WTC11 (cell line): ENCODE measurements at places on chromosomes 16 and 17.

DNA sequence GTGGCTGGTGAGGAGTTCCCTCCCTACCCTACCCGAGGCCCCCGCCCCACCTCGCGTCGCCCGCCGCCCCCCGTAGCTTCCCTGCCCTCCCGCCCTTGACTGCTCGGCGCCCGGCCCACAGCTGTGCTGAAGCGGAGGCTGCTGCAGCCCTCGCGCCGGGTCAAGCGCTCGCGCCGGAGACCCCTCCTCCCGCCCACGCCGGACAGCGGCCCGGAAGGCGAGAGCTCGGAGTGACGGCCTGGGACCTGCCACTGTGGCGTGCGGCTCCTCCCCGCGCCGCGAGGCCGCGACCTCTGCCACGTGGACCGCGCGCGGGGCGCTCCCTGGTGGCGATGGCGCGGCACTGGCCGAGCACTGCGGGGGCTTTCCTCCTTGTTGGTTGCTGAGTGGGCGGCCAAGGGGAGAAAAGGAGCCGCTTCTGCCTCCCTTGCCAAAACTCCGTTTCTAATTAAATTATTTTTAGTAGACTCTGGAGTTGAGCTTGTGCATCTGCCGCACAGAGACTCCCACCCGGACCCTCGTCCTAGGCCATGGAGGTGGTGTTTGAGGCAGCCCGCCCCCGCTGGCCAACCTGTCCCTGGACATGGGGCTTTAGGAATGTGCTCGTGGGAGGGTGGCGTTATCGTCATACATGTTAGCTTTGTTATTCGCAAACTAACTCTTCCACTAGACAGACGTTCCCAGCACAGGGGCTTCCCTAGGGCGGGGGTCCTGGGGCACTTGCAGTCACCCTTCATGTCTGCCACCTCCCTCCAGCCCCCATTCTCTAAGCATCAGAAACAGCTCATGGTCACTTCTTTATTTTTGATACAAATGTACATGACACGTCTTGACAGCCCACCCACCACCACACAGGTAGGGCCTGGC is 4.4 kb downstream of the TP53I13 start:
- DNase-seq: peak; percentile 64

DNA sequence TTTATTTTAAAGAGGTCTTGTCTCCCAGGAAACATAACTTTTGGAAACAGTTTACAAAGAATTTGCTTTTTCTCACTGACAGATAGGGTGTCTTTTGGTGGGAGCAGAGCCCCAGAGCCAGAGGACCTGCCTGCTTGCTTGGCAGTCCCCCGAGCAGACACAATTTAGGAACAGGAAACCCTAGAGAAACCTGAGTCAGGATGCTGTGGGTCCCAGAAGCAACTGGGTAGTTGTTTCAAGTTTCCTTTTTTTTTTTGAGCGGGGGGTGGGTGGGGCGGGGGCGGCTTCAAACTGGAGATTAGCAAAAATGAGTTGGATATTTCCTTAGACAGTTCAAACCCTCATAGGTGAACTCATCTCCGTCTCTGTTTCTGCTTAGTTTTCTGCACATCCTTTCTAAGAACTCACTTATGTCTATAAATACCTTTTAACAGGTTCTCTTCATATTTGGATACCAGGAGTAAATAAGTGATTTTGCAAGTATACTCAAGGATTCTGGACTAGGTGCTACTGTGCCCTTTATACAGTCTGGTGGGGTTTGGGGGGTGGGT is 135.1 kb downstream of the PRKCA start:
- no peak for DNase-seq

DNA sequence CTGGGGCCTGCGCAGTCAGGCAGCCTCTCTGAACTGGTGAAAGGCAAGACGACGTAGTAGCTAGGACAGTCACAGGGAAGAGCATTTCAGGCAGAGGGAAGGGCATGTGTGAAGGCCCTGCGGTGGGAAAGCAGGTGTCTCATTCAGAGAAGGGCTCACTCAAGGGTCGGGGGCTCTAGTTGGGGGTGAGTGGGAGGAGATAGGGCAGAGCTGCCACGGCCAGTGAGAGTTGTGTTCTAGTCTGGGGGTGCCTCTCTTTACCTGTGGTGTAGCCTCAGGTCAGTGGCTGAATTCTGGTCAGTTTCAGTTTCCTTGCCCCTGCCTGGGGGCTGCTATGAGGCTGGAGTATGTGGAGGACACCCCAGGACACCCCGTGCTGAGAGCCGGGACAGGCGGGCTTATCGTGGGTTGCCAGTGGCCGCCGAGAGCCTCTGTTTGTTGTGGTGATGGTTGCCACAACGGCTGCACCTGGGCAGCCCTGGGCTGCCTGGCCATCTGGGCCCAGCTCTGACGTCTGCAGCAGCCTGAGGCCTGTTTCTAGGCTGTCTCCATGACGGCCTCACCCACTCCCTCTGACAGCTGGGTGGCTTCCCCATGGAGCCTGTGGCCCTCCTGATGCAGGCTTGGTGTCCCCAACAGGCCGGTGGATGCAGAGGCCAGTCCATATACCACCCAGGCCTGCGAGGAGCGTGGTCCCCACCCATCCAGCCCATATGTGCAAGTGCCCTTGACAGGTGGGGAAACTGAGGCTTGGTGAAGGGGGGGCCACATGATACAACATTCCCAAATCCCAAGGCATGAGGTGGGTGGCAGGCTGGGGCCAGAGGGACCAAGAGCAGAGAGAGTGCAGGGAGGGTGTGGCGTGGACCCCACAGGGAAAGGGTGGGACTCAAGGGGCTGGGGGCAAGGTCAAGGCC is 10.8 kb downstream of the MAP2K3 start:
- no peak for DNase-seq

DNA sequence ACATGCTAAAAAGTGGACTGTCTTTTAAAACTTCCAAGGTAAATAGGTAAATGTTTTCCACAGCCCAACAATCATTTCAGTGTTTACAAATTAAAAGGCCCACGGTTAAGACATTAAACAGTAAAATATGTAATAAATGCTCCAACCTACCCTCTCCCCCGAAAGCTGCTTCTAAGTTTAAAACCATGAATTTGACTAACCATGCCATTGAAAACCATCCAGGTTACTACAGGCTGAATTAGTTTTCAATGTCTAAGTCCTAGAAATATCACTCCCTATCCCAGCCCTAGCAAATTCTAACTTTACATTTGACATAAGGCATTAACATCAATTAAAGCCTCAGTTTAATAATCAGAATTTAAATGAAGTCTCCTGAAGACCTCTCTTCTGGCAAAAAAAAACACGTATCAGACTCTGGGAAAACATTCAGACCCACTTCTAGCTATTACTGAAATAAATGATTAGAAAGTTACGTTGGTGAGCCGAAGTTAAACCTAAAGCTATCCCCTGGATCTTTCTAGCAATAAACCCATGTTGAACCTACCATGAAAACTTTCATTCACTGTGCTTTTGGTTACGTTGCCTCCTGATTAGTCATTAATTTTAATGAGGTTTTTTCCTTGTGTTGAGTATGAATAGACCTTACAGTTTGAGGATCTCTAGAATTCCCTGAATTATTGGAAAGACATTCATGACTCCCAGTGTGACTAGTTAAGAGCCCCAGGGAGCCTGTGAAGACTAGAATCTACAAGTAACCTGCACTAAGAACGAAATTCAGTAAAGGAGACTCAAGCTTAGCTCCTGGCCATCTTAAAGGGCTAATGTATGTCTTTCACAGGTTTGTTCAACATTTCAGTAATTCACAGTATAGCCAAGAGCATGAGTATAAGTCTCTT is 1.7 kb upstream of the POLG2 start:
- no peak for DNase-seq

- no peak for DNase-seq
These were observed 107.6 kb upstream of the HLF start for GRCh38 chr17:55157165-55157564.

DNA sequence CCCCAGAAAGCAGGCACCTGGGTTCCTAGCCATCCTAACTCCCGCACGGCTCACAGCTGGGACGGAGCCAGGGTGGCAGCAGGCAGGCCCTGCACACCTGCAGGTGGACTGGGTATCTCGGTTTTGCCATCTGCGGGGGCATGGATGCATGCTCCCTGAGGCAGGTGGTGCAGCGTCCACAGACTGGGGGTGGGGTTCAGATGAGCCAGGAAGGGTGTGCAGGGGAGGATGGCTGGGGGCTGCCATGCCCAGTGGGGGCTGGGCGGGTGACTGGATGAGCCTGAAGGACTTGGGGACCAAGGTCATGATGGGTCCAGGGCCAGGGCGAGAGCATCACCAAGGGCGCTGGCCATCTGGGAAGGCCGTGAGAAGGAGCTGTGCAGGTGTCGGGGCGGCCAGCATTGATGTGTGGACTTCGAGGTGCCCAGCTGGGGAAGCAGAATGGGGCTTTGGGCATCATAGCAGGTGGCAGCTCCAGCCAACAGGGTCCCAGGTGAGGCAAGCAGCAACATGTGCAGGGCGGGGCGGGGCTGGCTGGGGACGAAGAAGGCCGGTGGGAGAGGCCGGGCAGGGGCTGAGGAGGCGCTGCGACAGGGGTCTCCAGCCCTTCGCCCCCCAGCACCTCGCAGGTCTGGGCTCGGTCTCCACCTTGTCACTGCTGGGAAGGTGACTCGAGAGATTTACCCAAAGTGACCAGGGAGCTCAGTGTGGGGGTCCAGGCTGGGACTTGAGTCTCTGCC is 41.0 kb upstream of the ZNF469 start:
- DNase-seq: no peak

- no peak for DNase-seq
These were observed 201.8 kb downstream of the SLC39A11 start for GRCh38 chr17:72890711-72891110.

DNA sequence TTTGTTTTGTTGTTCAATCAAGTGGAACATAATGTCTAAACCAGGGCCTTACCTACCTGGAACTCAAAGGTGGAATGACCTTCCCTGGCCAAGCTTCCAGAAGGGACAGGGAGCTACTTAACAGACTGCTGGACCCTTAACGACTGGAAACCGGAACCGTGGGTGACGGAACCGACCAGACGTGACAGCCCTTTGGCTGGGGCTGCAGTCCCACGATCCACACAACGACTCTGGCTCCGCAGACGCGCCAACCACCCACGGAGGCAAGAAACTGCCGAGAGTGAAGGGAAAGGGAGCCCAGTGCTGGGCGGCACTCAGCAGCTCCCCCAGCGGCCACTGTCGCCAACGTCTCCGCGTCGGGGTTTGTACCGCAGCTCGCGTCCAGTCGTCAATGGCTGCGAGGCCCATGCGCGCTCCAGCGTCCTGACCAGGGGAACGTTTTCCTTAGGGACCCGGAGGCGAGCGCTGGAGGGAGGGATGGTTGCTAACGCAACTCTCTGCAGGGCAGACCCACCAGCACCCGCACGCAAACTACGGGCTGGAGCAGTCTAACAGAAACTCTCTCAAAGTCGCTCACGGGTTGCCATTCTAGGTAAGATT is 5.5 kb upstream of the KIF22 start:
- DNase-seq: peak; percentile 94

DNA sequence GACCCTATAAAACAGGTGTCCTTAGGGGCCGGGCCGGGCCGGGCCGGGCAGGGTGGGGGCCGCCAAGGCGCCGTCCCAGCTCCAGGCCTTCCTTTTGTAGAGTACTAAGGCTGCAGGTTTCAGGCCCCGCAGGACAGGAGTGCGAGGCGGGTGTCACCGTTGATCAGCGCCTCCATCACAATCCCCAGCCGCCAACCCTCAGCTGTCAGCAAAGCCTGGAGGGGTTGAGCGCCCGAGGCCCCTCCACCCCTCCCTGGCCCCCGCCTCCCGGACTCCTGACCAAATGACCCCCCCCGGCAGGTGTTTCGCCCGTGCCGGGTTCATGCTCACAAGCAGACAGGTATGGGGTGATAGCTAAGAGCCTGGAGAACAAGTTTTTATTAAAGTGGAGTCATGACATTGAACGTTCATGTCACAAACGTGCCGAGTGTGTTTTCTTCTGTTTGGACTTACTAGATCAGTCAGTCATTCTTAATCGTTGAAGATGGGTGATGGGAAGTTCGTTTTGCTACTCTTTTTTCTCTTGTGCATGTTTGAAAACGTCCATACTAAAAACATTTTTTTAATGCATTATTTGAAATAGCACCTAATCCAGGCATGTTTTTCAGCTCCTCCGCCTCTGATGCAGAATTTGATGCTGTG is 534 bp downstream of the ARL2BP start:
- DNase-seq: peak; percentile 30

DNA sequence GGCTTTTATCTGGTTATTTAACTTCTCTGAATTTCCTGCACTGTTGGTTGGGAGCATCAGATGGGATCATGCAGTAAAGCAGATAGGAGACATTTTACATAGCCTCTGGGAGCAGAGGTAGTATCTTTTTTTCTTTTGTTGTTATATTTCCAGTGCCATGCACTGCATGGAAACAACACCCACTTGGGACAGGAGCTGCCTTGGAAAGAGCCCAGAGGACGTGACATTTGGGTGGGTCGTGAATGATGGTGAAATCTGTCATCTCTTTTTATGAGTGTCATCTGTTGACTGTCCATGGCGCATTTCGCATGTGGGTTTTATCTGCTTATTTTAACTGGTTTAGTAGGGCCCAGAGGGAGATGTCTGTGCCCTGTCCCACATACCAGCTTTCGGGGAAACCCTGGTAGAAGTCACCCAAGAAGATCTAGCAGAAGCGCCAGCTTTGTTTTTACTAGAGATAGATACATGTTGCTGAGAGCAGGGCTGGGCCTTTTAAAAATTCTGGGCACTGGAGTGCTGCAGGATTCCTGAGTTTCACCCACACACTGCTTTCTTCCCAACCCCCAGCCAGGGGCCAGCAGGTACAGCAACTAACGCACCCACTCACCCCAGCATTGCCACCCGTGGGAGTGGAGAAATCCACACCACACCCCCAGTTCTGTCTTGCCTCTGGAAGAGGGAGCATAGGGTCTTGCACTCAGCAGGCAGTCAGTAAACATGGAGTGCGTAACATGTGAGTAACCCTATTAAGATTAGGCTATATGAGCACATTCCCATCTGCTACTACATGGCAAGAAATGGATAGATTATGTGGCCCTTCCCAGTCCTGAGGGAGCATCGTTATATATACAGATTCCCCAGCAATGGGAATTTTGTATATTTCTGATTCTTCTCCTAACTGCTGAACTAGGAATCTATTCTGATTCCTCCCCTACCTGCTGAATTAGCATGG is 8.4 kb upstream of the TERF2 start:
- no peak for DNase-seq

GRCh38 chr17:65097110-65097509 is 40.1 kb upstream of the RGS9 start:
- no peak for DNase-seq
